ENCODE measurements at places on chromosomes 2 and 18.

GRCh38 chr2:224146356-224147160 lies 107.5 kb upstream of the SERPINE2 start:
- DNase-seq: no peak

DNA sequence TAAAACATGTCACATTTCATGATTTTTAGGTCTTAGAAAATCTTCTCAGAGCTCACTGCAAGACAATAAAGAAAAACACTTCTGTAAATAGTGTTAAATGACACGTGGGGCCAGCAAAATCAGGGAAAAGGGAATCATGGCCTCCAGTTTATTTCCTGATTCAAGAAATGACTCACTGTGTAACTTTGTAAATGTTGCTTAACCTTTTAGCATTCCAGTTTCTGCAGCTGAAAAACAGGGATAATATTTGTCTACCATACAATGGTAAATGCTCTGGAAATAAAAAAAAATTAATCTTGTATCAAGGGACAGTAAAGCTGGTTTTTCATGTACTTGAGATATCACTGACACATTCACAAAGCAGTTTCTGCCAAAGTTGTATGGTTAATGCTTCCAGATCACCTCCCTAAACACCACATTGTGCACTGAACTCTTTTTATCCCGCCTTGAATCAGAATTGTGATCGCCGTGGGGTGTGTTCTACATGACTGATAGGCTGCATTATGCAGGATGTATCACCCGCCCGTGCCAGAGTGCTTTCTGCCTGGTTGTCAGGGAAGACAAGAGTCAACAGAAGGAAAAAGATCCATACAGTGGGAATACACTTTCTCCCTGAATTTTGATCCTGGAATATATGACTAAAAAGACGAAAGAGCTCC lies 238.8 kb downstream of the IKZF2 start:
- DNase-seq: no peak

DNA sequence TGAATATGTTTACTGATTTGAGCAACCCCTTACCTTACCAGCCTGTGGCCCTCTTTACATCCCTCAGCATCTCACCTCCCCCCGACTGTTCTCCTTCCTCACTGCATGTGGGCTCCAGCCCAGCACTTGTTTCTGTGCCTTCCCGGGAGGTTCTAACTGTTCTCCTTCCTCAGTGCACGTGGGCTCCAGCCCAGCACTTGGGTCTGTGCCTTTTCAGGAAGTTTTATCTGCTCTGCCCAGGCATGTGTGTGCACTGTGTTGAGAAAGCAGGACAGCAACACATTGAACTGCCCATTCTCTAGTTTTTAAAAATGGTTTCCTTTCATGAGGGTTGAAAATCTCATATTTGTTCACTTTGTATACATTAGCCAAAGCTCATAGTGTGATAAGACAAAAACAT lies 158.4 kb downstream of the ATP9B start:
- DNase-seq: no peak

GRCh38 chr2:51612387-51612786 lies 580.5 kb upstream of the NRXN1 start:
- DNase-seq: no peak

- no peak for DNase-seq
Measured at GRCh38 chr2:151085181-151085611, 176.5 kb downstream of the RBM43 start.

- no peak for DNase-seq
Measured at GRCh38 chr2:58054264-58054663, 7.7 kb downstream of the VRK2 start.

GRCh38 chr18:59149007-59149406 lies 9.3 kb downstream of the SEC11C start:
- no peak for DNase-seq

DNA sequence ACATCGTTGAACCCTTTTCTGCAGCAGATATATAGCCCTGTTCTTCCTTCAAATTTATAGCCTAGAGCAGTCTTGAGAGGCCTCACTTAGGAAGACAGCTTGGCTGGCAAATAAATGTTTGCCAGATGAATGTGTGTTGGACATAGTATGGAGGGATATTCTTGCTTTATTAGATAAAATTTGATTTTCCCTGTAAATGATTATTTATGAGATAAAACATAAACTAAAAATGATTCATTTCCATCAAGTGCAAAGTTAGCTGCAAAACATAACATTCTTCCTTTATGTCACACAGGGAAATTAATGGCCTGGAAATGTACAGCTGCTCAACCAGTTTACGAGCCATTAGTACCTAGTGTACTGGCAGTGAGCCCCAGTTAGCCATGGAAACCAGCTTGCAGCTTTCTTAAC lies 82.5 kb downstream of the LIMS1 start:
- DNase-seq: no peak

DNA sequence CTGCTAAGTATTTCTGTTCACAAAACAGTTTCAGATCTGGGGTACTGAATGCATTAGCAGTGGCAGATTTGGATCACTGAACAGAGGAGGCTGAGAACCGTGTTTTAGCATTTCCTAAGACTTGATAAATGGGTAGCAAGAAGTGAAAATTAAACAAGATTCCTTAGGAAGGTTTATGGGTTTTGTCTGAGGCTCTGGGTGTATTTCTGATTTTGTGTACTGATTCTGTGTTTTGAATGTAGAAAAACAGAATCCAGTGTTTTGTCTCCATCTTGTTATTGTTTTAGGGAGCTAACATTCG lies 1.4 kb downstream of the FAM117B start:
- DNase-seq: no peak

DNA sequence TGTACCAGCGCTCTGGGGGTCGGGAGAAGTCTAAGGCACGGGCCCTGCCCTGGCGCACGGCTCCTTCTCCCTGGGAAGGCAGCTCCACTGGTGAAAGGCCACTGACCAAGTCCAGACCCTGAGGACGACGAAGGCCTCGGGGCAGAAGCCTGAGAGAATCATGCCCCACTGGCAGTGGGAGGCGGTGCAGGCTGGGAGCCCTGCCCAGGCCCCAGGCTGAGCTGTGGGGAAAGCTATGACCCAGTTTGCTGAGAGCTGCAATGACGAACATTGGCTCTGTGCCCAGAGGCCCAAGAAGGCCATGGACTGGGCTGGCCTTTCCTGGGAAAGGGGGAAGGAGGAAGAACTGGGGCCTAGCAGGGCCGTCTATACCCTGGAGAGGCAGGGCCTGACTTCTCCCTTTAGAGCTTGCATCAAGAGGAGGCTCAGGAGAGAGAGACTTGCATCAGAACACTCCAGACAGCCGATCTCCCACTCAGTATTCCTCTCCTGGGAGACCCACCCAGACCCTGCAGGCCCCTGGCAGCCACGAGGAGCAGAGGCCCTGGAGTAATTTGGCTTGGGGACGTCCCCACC lies 32.9 kb downstream of the HS1BP3 start:
- DNase-seq: peak; percentile 99

DNA sequence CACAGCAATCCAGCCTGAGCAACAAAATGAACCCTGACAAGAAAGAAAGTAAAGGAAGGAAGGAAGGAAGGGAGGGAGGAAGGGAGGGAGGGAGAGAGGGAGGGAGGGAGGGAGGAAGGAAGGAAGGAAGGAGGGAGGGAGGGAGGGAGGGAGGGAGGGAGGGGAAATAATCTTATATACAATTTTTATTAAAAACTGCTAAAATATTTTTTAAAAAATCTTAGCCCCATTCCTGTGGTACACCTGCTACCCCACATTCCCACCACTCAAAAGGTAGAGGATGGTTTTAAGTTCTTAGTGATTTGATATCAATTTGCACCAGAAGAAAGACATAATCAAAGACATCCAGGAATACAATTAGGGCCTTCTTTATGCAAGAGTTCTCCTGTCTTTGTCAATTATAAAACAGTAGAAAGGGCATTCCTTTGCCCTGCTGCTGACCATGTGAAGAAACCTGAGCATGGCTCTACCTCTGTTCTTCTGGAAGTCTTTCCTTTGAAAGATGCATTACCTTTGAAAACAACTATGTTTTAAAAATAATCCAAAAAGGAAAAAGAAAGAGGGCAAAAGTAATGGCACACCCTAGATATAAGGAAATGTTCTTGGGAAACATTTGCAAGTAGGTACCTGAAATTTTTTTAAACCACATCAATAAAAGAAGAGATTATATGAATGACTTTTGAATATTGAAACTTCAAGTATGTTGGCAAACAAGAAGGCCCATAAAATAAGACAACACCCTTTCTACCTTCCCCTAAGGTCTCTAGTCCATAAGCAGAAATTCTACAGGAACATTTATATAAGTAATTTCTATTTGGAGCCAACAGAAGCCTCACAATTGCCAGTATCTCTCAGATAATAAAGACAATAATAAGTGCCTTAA lies 33.7 kb upstream of the ACVR2A start:
- no peak for DNase-seq

- DNase-seq: no peak
Measured at GRCh38 chr18:60010513-60010912, 110.7 kb downstream of the PMAIP1 start.

DNA sequence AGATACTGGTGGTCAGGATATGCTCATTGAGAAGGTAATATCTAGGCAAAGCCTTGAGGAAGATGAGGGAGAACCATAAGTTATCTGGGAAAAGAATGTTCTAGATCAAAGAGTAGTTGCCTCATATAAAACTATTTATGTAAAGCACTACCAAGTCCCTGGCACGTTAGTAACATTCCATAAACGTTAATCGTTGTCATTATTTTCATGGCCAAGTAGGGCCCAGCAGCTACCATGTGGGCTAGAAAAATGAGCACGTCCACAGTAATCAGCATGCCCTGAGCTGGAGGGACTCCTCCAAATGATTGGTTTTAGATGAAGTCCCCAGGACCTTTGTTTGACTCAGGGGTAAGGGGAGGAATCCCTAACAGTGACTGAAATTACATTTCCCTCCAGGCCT lies 32.7 kb upstream of the AFTPH start:
- DNase-seq: no peak

- DNase-seq: peak; percentile 79
Measured at GRCh38 chr2:3670941-3671340, 12.9 kb downstream of the ALLC start.

DNA sequence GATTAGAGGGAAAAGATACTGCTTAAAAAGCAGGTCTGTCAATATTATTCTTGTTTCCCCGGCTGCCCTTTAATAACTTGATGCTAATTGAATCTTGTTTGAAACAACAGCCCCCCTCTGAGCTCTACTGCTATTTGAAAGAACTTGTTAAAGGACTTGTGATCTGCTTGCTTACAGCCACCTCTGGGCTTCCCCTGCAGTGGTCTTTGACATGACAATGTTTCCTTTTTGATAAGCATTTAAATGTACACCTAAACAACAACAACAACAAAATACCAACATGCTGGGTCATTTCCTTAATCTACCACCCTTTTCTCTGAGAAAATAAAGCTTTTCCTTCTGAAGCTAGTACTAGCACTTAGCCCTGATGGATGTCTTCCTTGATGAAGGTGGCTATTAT lies 3.9 kb downstream of the HOXD1 start:
- no peak for DNase-seq

DNA sequence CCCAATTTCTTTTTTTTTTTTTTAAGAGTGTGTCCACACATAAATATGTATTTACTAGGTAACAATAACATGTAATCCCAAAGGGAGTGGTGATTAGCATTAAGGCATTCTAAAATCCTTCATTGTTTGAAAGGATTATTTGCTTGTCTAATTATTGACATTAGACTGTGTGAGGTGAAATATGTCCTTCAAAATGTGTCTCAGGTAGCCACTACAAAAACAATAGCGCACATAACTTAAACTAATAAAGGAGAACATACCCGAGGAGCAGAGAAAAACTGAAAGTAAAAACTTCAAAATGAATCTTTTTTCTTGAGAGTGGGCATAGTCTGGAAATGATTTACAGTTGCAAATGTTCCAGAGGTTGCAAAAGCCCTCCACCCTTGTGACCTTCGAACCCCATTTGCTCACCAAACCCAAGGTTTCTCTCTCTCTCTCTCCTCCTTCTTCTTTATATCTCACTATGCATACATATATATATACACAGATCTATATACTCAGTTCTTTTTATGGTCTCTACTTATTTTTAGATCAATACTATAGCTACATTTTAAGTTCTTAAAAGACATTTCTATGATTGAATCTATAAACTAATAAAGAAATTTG lies 24.4 kb upstream of the FRZB start:
- no peak for DNase-seq

GRCh38 chr18:31553800-31554199 lies 37.9 kb upstream of the TTR start:
- DNase-seq: peak; percentile 74

DNA sequence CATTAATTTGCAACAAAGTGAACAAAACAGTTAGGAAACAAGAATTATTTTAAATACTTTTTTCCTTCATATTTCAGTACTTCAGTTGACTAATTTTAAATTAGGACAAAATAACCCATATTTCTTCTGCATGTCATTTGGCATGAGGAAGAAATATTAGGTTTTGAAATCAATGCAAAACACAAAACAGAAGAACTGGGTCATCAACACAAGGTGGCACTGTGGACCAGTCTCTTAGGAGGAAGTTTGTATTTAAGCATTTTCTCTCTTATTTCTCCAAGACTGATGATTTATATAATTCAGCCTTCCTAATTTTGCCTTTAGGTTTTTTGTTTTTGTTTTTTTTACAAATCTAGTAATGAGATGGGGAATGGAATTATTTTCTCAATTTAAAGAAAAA lies 352.8 kb upstream of the KCNH7 start:
- no peak for DNase-seq
